Thymus (tissue), 14 donors: ENCODE measurements at places on chromosomes 3 and 15.

GRCh38 chr15:63166219-63166618 lies 8.9 kb upstream of the RPS27L start:
- DNase-seq, result no peak

DNA sequence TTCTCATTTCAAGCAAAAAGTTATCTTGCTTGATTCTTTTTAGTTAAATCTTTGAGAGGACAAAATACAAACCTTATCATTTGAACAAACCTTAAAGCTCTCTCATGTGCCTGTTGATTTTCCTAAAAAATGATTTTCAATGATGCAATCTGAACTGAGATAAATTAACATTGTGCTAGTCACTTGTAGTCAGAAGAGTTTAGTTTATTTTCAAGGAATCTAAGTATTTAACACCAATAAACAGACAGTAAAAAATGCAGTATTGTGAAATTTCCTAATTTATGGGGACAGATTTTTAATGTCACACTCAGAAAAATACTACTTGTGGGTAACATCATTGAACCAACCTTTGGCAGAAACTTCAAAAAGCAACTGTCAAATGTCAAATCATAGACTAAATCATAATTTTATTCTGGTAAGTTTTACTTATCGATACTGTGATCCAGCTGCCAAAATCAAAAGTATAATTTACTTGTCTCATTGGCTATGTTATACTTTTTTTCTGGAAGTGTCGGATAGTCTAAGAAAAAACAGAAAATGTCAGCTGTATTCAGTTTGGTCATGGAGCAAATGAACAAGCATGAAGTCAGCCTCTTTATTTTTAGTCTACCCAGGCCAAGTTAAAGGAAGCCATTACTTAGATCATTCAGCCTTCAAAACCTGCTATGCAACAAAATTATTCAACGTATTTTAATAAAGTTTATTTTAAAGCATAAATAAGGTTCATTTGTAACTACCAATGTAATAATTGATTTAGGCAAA lies 52.4 kb upstream of the FNDC3B start:
- no peak for DNase-seq

DNA sequence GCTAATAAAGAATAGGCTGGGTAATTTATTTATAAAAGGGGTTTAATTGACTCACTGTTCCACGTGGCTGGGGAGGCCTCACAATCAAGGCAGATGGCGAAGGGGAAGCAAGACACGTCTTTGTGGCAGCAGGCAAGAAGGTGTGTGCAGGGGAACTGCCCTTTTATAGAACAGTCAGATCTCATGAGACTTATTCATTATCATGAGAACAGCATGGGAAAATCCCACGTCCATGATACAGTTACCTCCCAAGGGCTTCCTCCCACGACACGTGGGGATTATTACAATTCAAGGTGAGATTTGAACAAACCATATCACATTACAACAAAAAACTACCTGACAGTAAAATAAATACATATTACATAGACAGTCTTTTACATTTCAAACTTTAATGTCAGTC lies 414.9 kb downstream of the NAALADL2 start:
- DNase-seq, result no peak

DNA sequence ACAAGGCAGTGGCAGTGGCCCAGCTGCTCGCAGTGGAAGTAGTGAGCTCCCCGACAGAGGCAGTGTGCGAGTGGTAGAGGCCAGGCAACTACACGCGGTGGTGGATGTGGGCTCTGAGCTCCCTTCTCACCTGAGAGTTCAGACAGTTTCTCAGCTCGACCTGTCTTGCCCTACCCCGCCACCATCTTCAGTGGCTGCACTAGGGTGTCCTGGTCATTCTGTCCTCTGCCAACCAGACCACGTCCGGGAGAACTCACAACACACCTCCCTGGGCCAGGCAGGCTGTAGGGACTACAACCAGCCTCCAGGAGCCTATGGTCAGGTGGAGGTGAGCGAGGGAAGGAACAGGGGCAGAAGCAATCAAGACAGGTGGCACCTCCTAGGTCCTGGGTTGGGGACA lies 106.3 kb upstream of the SMAD3 start:
- DNase-seq, result no peak

- no peak for DNase-seq
Observed at GRCh38 chr3:71035314-71035713, 548.2 kb downstream of the FOXP1 start.

GRCh38 chr15:65207280-65207840 lies 3.9 kb downstream of the CILP start:
- no peak for DNase-seq

- no peak for DNase-seq
Observed at GRCh38 chr3:20182206-20182605, 3.8 kb downstream of the SGO1 start.

DNA sequence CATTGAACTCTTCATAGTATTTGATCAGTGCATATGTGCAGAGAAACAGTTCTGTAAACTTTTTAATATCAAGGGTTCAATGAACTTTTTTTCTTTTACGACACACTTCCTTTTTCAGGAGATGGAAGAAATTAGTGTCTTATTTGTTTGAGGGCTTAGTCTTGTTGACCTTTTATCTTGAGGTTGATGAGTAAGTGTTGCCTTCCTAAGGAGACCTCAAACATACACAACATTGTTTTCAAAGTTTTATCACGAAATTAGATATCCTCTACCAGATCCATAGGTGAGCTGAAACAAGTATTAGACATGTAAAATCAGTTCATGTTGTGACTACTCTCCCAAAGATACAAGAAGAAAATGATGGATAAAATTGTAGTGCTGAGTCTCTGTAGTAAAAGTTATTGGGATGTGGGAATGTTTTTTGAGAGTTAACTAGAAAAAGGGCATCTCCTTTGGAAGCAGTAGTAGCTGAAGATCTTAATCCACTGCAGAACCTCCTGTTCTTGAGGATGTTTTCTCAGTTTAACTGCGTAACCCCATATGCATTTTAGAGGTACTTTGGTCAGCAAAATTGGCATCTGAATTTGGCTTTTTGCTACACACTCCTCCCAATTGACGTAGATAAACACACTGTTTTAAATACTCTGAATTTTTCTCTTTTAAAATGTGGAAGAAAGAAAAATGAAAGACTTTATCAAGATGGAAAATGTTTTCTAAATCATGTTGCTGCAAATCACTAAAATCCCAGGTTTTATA lies 116.8 kb downstream of the GALK2 start:
- no peak for DNase-seq

DNA sequence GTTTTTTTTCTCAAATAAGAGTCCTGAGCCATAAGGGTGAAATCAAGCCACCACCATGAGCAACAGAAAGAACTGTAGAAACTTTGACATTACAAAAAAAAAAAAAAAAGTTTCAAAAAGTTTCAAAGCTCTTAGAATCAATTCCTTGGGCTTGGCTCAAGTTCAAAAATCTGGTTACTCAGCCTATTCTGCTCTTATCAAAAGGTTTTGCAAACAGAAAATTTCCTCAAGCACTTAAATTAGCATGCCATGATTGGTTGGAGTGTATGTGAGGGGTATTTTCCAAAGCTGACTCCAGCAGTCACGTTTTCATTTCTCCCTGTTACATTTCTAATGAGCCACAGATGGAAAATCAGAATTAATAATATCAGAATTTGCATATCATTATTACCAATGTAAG lies 12.1 kb upstream of the PEX5L start:
- DNase-seq, result no peak

DNA sequence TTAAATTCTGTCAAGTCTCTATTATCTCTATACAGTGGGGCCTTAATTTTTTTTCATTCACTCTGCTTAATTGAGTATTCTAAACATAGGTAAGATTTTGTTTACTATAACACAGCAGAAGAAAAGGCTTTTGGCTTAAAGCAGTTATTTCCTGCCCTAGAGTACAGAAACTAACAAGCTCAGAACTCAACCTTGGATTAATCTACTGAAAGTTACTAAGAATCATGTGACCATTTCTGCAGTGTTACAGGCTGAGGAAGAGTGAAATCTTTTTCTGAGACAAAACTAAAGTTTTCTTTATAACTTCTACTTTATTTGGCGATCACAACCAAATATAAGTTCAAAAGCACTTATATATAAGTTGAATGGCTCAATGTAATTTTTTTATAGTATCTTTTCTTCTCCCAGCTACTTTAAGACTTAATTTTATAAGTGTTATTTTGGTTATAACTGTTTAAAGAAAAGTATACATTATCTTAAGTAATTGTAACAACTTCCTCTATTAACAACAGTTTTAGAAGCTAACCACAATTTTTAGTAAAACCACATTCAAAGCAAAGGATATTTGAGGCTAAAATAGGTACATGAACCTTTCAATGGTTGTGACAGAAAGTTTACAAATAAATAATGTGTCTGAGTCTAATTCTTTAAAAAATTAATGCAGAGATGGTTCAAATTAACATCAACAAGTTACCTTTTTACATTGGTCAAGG lies 240.6 kb upstream of the NAALADL2 start:
- no peak for DNase-seq

DNA sequence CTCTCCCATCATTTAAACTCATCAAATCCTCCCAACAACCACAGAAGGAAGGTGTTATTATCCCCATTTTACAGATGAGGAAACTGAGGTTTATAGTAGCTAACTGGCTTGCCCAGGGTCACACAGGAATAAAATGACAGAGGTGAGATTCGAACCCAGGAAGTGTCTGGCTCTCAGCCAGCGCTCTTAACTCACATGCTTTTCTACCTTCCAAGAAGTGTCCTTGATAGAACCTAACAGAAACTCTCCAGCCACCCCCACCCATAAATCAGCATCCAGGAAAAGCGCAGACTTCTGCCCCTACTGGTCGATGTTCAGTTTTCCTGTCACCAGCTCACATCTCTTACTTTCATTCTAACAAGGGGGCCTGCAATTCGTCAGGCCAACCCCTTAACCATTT lies 51.7 kb downstream of the SPATA12 start:
- no peak for DNase-seq

DNA sequence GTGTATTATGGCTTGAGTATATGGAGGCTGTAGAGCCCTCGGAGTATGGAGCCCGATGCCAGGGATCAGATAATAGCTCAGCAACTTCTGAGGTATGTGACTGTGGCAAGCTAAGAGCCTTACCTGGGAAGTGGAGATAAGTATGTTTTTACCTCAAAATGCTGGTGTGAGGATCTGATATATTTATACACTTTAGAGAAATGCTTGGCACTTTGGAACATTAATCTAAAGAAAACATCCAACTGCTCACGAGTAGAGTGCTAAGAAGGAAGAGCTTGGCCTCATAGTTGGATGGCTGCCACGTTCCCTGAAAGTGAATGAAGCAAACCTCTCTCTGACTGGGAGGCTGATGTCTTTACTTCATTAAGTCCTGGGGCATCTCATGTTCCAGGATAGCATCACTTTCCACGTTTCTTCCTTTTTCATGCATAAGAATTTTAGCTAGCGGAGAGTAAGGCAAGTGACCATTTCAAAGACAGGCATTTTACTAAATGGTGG lies 58.9 kb upstream of the GOLGA8J start:
- no peak for DNase-seq

DNA sequence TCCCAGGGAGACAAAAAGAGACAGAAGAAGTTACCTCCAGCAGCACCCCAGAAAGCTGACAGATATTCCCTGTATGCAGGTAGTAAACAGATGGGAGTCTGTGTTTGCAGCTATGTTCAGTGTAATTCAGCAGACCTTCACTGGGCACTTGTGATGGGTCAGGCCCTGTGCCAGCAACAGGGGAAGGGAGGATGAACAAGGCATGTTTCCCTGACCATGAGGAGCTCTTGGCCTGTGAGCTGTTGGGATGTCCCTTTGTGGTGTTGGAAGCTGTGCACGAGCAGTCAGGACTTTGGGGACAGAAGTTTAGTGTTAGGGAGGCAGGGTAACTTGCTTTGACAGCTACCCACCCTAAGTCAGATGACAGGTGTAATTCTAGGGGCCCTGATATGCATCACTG lies 106.0 kb upstream of the TRIM42 start:
- DNase-seq, result no peak

DNA sequence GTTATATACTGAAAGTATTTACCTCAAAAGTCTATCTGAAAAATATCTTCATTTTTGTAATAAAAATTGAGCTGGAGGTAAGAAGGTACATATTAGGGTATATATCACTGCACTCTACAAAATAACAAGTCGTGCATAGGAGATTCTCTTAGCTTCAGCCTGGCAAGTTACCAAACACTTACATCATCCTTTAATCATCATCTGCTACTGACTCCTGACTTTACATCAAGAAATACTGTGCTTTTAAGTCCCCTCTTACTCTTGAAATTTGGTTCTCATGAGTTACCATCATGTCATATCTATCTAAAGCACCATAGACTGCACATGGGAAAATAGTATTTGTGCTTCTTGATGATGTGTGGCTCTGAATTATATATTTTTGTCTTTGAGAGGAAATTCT lies 50.8 kb downstream of the LYSMD4 start:
- DNase-seq, result no peak

DNA sequence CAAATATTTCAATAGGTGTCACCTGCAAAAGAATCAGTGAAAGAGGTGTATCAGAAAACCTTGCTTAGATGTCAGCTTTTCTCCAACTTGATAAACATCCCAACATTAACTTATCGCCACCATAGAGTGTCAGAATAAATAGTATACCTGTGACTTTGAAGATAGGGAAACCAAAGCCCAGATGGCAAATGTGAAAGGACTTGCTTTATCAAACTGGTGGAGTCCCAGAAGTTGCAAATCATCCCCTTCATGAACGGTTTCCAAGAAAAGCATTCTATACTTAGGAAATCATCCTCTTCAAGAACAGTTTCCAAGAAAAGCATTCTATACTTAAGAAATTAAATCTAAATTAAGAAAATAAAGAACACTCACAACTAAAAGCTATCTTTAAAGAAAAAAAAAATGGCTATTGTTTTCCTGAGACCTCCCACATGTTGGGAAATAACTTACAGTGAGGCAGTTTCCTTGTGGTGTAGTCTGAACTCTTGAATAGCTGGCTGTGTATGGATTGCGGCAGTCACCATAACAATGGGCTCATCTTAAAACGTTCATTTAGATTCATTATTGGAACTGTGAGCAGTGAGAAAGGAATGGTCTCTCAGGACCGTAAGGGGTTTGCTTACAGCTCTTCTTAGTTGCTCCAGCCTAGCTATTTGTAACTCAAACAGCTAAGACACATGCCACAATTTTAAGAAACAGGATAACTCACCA lies 56.5 kb downstream of the GHSR start:
- no peak for DNase-seq

DNA sequence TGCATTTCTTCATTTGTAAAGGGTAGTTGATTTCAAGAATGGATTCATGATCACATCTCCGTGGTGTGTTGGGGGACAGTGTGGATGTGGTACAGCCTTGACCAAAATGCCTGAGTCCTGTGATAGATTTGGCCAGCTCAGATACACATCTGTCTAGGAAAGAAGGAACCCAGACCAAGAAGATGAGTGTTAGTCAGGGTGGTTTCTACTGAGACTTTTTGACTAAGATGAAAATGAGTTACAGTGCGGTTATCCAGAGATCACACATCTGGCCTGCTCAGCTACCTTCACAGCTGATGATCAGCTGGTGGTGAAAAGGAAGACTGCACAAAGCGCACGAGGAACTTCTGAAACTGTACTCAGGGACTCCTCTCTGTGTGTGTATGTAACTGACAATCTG lies 68.0 kb downstream of the FNDC3B start:
- DNase-seq, result no peak

GRCh38 chr15:81929557-81929956 lies 116.3 kb downstream of the MEX3B start:
- no peak for DNase-seq
